ENCODE measurements at places on chromosomes 3 and 15. TPM values are rescaled to one million over a fixed set of nuclear protein-coding genes. Genes with fewer than 3 reads are reported as not detected.

GRCh38 chr3:5485427-5485826 lies 297.9 kb downstream of the EDEM1 start:
- no peak for DNase-seq

DNA sequence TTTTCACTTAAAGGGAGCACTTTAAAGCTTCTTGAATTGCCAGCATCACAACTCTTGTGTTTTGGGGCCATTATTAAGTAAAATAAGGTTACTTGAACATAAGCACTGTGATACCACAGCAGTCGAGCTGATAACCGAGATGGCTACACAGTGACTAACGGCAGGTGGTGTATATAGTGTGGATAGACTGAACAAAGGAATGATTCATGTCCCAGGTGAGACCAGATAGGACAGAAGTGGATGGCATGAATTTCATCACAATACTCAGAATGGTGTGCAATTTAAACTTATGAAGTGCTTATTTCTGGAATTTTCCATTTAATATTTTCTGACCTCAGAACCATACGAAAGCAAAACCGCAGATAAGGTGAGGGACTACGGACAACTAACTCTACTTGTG lies 40.2 kb downstream of the PBRM1 start:
- DNase-seq, result no peak

DNA sequence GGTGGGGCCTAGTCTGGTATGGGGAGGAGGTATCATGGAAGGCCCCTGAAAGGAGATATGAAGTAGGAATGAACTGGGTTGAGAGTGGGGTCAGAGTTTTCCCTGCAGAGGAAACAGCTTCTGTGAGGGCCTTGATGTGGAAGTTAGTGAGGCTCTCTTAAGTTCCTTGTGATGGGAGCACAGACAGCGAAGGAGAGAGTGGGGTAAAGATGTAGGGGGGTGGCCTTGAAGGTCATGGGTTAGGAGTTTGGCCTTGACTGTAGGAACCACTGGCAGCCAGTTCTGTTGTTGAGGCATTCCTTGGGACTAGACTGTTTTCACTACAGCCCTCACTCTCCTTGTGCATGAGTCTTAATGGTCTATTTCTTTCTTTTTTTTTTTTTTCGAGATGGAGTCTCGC lies 77.8 kb upstream of the NMNAT3 start:
- DNase-seq, result no peak

GRCh38 chr15:25170113-25170731 lies 215.4 kb downstream of the SNRPN start:
- DNase-seq, result no peak

DNA sequence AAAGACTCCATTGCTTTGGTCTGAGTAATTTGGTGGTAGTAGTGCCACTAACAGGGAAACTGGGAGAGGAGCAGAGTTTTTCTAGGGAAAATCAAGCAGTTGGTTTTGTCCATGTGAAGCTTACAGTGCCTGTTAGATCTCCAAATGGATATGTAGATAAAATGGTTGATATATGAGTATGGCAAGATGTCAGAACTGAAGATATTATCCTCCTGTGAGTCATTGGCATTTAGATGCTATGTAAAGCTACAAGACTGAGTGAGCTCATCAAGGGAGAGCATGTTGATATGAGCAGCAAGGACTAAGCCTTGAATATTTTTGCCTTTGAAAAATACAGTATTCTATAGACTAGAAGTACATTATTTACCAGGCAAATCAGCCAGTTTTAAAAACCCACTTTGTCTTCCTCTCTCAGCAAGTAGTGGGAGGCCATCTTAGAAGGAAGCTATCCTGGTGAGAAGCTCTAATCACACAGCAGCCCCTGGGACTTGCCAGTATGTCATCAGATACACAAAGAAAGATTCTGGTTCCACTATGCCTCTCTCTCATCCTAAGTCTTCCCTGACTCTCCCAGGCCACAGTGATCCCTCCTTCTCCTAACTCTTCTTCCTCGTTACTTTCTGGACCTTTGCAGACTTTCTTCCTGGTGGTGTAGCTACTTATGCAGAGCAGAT lies 77.4 kb upstream of the ANKRD28 start:
- DNase-seq, result no peak

KNL1 gene
- total RNA-seq, result 0.27 TPM

DNA sequence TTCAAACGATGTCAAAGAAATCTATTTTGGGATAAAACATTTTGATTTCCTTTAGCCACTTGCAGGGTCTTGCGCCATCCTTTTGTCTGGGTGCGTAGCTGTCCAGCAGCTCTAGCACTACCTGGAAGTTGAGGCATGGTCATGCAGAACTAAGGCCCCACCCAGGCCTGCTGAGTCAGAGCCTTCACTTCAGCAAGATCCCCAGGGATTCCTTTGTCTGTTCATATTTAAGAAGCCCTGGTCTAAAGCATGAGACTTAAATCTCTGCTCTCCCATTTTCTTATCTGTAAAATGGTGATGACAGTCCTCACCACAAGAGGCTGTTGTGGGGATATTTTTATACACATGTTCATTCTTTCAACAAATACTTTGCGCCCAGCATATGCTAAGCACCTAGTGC lies 99.0 kb upstream of the CTDSPL start:
- DNase-seq, result no peak

DNA sequence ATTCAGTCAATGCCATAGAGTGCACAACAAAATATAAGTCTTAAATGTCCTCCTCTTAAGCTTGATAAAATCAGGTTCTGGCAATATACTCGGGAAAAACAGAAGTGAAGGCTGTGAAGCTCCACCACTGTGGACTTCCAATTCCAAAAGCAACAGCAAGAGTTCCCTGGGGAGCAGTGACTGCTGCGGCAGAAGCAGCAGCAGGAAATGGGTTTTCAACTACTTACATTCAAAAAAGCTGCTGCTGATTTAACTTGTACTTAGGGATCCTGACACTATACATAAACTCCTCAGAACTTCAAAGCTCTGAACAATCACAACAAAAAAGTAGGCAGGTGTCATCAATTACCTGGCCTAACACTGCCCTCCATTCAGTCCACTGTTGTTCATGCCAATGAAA lies 4.7 kb downstream of the CEP152 start:
- DNase-seq, result no peak
